ENCODE measurements at places on chromosomes 2 and 18. TPM values are rescaled to one million over a fixed set of nuclear protein-coding genes. Genes with fewer than 3 reads are reported as not detected.

The CIB4 gene
- not detected for total RNA-seq

The GKN2 gene
- not detected for total RNA-seq

The NOSTRIN gene
- 0.33 TPM for total RNA-seq

The MC4R gene
- not detected for total RNA-seq

The SULT1C4 gene
- not detected for total RNA-seq

The DUSP2 gene
- 2.0 TPM for total RNA-seq

Measured in smooth muscle cell of trachea (primary cell).